ENCODE measurements at places on chromosomes 2 and 18.

DNA sequence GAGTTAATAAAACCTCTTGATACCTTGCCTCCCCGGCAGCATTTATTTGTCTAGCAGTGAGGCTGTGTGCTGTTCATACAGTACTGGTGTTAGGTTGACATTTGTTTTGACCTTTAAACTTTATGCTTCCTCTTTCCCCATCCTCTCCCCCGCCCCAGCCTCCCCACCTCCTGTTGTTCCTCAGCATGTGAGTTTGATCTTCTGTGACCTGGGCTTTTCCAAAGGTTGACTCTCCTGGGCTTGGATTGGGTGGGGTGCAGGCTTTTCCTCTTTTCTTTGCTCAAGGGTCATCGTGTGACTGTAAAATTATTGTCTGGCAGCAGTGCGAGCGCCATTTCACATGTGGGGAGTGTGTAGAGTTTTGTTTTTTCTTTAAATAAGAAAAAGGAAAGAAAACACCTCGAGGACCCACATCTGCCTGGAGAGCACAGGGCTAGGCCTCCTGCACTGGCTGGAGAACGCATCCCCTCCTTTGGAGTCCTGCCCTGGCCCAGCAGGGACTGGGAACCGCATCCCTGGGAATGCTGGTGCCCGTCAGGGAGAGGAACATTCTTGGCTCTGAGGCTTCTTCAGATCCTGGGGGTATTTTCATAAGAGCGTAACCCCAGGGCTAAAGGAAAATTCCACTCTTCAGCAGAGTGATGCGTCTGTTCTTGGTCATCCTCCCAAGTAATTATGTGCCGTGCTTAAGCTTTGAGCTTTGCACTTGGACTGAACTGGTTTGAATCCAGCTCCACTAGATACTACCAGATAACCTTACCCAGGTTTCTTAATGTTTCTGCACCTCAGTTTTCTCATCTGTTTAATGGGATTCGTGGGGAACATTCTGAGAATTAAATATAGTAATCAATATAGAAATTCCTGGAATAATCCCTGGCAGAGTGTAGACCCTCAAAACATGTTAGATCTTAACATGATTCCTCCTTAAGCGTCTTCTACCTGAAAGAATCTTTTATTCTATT is 91.5 kb downstream of the SETBP1 start:
- no peak for DNase-seq

DNA sequence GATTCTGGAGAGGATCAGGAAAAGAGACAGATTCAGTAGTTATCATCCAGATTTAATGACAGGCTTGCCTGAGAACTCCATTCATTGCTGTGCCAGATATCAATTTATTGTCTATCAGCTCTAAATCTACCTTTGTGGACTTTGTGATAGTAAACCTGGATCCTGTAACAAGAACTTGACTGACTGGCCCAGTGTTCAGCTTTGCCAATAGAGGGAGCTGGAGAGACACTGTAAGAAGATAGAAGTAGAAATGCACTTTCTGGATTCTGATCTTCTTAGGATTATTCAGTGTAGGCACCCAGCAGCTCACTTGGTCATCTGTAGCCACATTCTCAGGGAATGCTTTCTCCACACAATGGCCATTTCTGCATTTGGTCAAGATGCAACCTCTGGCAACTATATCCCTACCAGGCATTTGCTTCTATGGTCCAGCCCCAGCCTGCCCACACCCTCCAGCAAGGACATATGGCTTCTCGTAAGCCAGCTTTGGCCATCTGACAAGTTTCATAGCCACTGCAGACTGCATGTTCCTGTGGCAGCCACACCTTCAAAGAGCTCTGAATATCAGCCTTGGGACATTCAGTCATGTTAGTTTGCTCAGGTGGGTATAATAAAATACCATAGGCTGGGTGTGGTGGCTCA is 6.1 kb upstream of the SERPINB8 start:
- DNase-seq, result peak; percentile 79

GRCh38 chr18:9454061-9454703 is 21.1 kb upstream of the RALBP1 start:
- peak; percentile 48 for DNase-seq

DNA sequence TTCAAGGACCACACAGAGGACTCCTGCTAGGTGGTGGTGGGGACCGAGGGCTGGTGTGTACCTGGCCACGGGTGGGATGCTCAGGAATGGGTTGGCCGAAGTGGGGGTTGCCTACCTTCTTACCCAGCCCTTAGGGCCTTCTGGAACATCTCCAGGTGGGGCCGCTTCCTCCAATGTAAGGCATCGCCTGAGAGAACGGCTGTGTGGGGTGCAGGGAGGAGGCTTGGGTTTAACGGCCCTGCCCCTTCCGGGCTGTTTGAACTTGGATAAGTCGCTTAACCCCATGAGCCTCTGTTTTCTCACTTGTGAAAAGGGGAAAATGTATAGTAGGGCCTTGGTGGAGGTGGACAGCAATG is 35.0 kb downstream of the EMILIN2 start:
- no peak for DNase-seq

DNA sequence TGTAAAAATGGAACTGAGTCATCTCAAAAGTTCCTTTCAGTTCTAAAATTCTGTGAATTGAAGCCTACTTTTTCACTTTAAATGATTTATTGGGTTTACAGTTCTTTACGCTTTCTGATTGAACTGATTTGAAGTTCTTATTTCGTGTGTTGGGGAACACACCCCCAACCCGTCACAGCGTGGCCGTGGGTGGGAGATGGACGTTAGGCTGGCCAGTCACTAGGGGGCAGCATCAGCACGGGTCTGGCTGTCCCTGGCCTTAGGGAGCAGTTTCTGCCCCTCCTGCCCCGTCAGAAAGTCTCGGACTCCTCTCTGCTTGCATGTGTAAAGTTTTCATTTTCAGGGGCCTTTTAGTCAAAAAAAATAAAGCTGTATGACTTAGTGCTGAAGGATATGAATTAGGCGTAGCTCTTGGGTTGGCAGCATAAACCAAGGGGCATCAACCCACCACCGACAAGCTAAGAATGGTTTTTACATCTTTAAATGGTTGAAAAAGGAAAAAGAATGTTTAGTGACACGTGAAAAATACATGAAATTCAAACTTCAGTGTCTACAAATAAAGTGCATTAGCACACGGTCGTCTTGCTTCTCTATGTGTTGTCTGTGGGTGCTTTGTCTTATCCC is 63.4 kb downstream of the ZCCHC2 start:
- peak; percentile 80 for DNase-seq

GRCh38 chr2:45007961-45008295 is 1.3 kb downstream of the SIX2 start:
- no peak for DNase-seq

DNA sequence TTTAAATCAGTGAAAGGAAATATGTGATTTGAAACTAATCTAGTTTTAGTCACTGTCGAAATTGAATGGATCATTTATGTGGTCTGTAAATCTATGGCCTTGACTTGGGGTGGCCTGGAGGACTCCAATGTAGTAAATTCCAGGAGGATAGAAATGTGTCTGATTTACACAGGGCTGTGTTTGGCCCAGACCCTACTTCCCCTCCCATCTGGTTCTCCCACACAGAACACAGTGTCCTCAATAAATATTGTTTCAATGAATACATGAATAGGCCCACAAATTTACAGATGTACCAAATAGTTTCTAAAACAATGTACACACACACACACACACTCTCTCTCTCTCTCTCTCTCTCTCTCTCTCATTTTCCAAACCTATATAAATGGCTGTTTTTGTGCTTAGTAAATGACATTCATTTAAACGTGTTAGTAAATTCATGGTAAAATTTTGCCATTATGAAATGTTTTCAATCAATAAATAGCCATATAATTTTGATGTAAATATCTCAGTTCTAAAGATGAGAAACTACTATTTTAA is 1.9 kb downstream of the CCDC68 start:
- peak; percentile 44 for DNase-seq

DNA sequence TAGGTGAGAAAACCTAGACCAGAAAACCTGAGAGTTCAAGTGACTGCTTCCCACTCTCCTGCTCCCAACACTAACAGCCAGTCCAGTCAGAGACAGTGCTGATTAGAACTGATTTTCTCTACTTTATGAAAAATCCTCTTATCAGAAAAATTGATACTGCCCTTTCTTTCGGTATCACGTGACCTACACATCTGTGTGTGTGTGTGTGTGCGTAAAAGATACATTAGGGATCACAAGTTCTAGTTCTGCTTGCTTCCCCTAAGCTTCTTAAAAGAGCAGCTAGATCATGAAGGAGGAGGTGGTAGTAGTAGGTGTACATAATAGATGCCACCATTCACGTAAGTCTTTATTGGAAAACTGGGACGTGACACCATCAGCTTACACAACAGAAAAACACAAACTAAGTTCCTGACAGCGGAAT is 1.5 kb downstream of the ARL5A start:
- peak; percentile 35 for DNase-seq

GRCh38 chr18:8188184-8188583 is 421.1 kb upstream of the RAB12 start:
- peak; percentile 60 for DNase-seq

- DNase-seq, result no peak
Measured at GRCh38 chr2:150676747-150677383, 189.4 kb upstream of the RND3 start.

- no peak for DNase-seq
Measured at GRCh38 chr2:216678813-216679657, 16.3 kb downstream of the IGFBP5 start.

DNA sequence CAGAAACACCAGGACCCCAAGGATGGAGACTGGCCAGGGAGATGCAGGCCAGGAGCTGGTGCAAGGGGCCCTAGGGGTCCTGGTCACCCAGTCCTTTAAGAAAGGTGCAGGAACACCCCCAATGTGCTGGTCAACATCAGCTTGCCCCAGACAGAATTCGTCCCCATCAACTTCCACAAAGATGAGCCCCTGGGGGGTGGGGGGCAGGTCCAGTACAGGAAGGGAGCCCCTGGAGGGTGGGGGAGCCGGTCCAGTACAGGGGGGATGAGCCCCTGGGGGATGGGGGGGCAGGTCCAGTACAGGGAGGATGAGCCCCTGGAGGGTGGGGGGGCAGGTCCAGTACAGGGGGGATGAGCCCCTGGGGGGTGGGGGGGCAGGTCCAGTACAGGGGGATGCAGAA is 160.7 kb upstream of the SALL3 start:
- no peak for DNase-seq

- no peak for DNase-seq
Measured at GRCh38 chr18:27862041-27862682, 314.8 kb downstream of the CDH2 start.

- no peak for DNase-seq
Measured at GRCh38 chr2:119440501-119440870, 8.8 kb downstream of the TMEM37 start.

DNA sequence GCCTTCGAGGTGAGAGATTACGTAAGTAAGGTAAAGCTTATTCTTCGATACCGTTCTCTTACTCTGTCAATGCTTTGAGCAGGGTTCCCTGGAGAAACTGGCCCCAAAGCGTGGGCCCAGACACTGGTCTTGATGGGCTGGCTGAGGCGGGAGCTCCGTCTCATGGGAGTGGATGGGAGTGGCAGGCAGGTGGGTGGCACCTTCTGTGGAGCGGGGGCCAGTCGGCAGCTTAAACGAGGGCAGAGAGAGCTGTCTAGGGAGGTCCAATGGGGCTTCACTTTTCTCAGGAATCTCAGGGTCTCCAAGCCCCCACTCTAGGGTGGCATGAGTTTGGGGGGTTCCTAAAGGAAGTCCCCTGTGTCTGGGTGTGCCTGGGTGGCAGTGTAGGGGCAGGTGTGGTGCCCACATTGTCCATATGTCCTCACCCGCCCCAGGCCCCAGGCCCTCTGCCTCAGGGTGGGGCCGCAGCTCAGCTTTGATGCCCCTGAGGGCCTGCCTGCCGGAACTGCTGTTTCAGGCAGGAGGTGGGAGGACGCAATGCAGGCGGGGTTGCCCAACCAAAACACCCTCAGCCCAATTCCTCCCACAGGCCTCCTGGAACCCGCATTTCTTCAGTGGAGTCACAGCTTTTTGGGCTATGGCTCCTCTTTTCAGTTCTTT is 32.5 kb upstream of the FOSL2 start:
- DNase-seq, result no peak

GRCh38 chr2:64784168-64785061 is 130.7 kb upstream of the SERTAD2 start:
- no peak for DNase-seq

DNA sequence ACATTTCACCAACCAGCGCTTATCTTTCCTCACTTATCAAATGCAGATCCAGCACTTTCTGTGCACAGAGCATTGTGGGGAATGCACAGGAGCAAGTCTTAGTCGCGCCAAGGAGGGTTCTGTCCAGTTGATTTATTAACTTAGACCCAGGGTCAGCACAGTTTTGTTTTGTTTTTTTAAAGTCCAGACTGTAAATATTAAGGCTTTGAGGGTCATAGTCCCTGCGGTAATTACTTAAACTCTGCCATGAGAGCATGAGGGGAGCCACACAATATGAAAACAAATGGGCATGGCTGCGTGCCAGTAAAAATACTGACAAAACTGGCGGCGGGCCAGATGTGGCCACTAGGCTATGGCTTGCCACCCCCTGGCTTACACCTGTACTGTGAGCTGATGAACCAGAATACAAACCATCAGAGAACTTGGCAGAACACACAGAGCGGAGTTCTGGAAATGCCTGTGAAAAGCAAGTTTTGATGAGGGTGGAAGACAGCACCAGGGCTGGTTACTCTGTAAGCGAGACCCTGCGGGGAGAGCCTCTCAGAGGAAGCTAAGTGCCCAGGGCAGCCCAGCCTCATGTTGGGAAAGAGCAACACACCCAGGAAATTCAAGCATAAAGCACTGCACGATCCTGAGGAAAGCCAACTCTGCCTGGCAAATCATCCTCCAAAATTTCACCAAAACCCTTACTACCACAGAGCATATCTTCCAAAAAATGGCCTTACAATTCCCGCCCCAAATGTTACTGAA is 43.6 kb downstream of the L3MBTL4 start:
- no peak for DNase-seq

DNA sequence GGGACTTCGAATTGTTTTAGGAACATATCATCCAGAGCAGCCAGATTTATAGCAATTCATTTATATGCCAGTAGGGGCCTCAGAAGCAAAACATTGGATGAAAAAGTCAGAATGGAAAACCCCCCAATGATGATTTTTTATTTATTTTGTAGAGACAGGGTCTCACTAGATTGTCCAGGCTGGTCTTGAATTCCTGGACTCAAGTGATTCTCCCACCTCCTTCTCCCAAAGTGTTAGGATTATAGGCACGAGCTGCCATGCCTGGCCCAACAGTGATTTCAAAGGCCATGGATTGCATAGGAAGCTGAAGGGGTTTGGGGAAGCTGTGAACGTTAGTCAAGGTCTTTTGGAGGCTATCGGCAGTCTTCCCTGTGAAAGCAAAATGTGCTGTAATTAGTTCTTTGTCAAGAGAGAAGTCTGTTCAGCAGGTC is 21.9 kb upstream of the MCFD2 start:
- no peak for DNase-seq
